ENCODE measurements at places on chromosomes 3 and 15. TPM values are rescaled to one million over a fixed set of nuclear protein-coding genes. Genes with fewer than 3 reads are reported as not detected.

STAB1 gene
- total RNA-seq = 9.7 TPM

NDN gene
- 0.77 TPM for total RNA-seq

FURIN gene
- 124 TPM for total RNA-seq

PLS1 gene
- total RNA-seq = 4.1 TPM

PARP15 gene
- 12.7 TPM for total RNA-seq

CCR3 gene
- not detected for total RNA-seq

MAP1A gene
- 0.75 TPM for total RNA-seq

FRMD4B gene
- 40.3 TPM for total RNA-seq

SLC12A8 gene
- 0.91 TPM for total RNA-seq

C3orf49 gene
- total RNA-seq = not detected

DNA sequence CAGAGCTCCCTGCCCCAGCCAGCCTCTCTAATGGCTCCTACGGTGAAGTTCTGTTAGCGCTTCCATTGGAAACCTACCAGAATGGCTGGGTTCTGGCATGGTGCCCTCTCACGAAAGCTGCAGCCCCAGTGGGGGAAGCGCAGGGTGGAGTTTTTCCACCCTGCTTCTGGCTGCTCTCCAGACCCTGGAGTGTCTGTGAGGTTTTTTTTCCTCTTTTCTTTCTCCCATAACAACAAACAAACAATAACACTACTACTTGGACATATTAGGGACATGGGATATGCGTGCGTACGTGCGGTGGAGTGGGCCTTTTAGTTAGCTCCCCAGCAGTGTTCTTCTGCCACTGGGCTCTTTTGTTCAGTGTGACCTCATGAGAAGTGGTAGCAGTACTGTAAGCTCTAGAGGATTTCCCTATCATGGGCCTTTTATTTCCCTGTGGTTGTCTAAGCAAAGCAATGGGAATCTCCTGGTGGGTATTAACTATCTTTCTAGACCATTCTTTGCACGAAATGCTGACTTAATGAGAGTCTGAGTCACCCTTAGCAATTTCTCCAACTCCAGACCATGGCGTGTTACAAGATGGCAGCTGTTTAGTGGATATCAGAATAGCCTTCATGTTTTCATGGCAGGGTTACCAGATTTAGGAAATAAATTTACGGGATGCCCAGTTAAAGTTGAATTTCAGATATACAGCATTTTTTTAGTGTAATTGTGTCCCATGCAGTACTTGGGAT is 161.9 kb downstream of the FNDC3B start:
- DNase-seq = no peak

- DNase-seq = no peak
Observed at GRCh38 chr3:99872923-99873254, 55.2 kb downstream of the CMSS1 start.

- no peak for DNase-seq
Observed at GRCh38 chr15:80613762-80614365, 81.2 kb upstream of the ABHD17C start.

DNA sequence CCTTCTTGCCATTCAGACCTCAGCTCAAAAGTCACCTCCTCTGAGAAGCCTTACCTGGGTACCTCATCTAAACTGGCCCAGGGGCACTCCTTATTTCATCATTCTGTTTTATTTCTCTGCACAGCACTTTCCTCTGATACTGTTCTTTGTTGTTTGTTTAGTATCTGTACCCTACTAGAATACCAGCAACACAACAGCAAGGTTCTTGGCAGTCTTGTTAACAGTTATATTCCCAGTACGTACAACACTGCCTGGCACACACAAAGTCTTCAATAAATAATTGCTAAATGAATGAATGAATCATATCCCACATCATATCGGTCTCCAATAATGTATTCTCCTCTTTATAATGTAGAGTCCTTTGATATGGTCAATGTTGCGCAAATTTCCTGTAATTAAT is 188.1 kb downstream of the FOXP1 start:
- DNase-seq = no peak

GRCh38 chr15:36415643-36416042 is 163.8 kb upstream of the CDIN1 start:
- no peak for DNase-seq

GRCh38 chr15:70196372-70197316 is 98.9 kb upstream of the TLE3 start:
- no peak for DNase-seq

GRCh38 chr3:188529228-188529627 is 375.3 kb downstream of the LPP start:
- no peak for DNase-seq

- no peak for DNase-seq
Observed at GRCh38 chr15:65789105-65789504, 3.0 kb downstream of the DENND4A start.

- no peak for DNase-seq
Observed at GRCh38 chr3:190089711-190090110, 31.0 kb downstream of the P3H2 start.

DNA sequence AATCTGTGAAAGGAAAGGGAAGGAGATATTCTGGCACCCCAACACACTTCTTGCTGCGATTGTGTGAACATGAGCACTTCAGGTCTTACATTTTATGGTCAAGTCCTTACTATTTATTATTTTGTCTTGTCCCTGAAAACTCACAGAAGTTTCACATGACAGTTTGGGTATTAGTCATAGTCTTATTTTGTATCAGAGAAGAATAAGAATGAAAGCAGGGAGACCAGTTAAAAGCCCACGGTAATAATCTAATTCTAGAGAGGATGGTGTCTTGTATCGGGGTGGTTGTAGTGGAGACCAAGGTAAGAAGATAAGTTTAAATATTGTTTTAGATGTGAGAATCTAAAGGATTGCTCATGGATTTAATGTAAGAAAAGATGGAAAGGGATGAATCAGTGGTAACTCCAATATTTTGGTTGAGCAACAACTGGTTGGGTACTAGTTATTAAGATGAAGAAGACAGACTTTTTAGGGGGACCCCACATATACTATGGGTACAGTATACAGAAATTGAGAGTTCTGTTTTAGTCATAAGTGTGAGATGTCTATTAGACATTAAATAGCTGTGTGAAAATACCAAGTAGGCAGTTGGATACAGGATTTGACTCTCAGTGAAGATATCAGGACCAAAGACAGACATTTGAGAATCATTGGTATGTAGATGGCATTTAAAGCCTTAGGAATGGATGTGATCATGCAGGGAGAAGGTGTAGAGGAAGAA is 227.6 kb downstream of the MFSD1 start:
- no peak for DNase-seq

- no peak for DNase-seq
Observed at GRCh38 chr3:41155834-41156233, 43.5 kb upstream of the CTNNB1 start.

DNA sequence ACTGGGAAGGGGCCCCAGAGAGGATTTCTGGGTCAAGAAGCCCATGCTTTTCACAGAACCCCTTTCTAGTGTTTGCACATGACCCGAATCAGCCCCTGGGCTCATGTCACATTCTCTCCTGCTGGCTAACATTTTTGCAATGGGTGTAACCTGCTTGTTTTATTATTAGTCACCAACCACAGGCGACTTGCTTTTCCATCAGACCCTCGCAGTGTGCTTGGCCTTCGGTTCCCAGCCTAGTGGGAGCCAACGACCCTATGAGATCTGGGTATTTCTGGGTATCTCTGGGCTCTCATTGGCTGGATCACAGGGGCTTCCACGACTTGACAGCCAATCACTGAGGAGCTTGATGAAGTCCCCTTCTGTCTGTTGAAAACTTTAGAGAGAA is 11.0 kb upstream of the FBLN2 start:
- no peak for DNase-seq

GRCh38 chr3:28232659-28233058 is 8.8 kb upstream of the CMC1 start:
- DNase-seq = no peak
